ENCODE measurements at places on chromosomes 13 and 19.

DNA sequence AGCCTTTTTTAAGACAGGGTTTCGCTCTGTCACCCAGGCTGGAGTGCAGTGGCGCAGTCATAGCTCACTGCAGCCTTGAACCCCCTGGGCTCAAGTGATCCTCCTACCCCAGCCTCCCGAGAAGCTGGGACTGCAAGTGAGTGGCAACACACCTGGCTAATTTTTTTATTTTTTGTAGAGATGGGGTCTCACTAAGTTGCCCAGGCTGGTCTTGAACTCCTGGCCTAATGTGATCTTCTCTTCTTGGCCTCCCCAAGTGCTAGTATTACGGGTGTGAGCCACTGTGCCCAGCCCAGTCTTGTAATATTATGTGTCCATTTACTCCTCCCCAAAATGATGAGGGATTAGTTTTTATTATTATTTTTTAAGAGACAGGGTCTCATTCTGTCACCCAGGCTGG, 3.1 kb upstream of the LINGO3 start:
- no peak for DNase-seq

- peak; percentile 74 for DNase-seq
Measured at GRCh38 chr19:11881151-11881800, 6.3 kb upstream of the ZNF69 start.

DNA sequence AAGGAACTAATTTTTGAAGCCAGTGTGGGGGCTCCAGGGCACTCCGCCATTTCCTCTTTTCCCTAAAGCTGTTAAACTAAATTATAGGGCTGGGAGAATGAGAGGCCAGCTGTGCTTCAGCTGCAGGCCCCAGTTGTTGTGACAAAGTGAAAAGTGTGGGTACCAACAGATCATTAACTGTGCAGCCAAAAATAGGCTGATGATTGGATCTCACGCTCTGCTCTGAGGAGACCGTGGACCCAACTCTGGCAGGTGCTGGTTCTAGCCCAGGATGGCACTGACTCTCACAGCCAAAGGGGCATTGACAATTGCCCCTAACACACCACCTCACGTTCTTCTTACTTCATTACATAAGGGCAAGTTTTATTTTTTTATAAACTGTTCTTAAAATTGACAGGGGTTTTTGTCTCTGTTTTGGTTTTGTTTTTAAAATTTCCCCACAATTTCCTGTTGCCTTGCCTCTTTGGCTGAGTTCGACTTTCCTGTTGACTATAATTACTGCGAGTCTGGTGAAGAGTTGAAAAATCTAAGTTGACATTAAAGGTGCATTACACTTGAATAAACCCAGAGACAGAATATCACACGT, 391.0 kb downstream of the FGF9 start:
- no peak for DNase-seq

- DNase-seq, result no peak
Measured at GRCh38 chr13:96551546-96551945, 442.7 kb downstream of the OXGR1 start.

DNA sequence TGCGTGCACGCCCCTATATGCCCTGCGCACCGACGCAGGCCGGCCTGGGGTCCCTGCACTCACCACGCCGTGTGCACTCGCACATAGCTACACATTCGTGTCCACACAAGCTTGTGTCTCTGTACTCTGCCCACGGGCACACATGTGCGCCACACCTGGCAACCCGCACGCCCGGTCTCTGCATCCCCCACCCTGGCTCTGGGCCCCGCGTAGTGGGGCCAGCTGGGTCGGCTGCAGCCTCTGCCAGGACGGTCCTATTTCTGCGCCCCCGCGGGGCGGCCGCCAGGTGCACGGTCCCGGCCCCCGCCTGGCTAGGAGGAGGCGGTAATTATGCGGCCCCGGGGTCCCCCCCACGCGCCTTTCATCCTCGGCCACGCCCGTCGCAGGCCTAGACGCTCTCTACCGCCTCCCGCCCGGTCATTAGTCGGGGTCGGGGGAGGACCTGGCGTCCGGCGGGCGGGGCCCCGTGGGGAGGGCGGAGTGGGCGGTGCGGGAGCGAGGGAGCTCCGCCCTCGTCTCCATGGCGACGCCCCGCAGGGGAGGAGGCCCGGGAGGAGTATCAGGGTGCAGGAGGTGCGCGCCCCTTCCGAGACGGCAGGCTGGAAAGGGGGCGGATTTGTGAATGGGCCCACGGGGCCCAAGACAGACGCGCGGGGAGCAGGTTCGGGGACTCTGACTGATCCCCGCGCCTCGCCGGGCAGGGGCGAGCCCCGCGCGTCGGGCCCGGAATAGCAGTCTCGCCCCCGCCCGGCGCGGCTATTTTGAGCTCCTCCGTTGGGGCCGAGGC, 2.8 kb upstream of the CIRBP start:
- peak; percentile 56 for DNase-seq

DNA sequence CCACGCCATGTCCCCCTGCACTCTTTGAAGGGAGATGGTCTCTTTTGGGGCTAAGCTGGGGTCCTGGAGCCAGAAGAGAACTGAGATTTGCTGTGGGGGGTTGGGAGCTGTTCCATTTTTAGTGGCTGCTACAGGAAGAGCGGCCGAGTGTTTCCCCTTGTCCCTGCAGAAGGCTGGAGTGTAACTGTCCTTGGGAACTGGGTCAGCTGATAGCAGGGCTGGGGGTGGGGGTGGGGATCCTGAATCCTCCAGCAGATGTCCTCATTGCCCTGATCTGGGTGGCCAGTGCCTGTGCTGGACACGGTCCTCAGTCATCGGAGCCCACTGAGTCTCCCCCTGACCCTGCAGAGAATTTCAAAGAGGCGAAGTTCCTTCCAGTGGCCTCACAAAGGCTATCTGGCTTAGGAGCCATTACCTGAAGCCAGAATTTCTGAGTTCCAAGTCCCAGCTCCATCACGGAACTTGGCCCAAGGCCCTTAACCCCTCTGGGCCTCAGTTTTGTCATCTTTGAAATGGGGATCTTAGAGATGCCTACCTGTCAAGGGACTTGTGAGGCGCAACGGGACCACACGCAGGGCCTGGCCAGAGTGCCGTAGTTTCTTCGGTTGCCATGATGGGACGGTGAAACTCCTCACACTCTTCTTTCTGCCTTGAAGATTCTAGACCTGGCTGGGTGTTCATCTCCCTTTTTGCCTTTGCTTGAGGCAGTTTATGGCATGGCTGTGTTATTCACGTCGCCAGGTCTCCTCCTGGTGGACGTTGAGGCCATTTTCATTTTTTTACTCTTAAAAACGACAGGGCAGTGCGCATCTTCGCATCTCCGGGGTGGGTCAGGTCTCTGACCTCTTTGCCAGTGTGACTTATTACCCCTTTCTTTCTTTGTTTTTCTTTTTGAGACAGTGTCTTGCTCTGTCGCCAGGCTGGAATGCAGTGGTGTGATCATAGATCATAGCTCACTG, 51.9 kb downstream of the DNM2 start:
- DNase-seq, result no peak

DNA sequence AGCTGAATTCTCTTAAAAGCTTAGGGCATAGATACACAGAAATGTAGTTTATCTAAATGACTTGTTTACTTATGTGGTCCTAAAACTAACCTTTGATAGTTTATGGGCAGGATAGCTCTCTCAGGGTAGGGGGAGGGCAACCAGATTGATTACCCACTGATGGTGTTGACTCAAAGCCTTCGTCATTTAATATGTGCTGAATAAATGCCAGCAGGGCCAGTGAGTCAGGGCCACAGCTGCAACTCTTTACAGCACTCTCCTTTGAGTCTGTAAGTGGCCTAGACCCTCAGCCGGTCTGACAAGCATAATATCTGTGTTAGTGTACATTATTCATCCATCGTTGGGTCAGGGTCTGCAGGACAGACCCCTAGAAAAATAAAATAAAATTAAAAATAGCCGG, 128.5 kb downstream of the ZNF675 start:
- no peak for DNase-seq

GRCh38 chr13:58953638-58954037, 1210.1 kb downstream of the DIAPH3 start:
- DNase-seq, result no peak

DNA sequence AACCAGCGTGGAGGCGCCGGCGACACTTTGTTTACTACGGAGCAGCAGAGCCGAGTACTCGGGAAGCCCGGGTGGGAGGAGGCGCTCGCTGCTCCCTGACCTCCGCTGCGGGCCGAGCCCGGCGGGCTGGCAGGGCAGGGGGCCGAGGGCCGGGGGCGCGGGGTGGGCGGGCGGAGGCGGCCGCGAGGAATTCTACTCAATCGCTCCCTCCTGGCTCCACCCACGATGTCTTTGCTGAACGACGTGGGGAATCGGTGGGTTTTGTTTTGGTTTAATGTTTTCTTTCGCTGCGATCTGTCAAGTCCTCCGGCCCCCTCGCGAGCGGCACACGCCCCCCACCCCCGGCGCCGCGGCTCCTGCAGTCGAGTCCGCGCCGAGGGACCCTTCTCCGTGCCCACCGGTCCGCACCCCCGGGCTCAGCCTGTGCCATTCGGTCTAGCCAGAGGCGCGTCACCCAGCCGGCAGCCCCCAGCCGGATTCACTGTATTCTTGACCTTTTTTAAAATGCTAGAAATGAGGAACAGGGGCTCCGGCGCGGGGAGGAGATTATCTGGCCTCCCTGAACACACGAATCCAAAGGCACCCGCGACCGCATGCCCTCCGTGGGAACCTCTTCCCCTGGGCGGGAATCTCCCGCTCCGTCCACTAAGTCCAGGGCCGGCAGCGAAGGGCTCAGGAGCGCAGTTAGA, 636 bp upstream of the FOXO1 start:
- DNase-seq, result peak; percentile 66

GRCh38 chr13:112481458-112481857, 105.3 kb downstream of the SPACA7 start:
- DNase-seq, result no peak
